Activated CD8-positive, alpha-beta memory T cell treated with anti-CD3 and anti-CD28 coated beads, Interleukin-2, amount 50 U/mL, for 4 hours (primary cell): ENCODE measurements at places on chromosomes 12 and 14.

- no peak for DNase-seq
Observed at GRCh38 chr14:27995691-27996090, 770.9 kb upstream of the FOXG1 start.

GRCh38 chr12:123681605-123682004, 10.7 kb downstream of the TCTN2 start:
- no peak for DNase-seq

DNA sequence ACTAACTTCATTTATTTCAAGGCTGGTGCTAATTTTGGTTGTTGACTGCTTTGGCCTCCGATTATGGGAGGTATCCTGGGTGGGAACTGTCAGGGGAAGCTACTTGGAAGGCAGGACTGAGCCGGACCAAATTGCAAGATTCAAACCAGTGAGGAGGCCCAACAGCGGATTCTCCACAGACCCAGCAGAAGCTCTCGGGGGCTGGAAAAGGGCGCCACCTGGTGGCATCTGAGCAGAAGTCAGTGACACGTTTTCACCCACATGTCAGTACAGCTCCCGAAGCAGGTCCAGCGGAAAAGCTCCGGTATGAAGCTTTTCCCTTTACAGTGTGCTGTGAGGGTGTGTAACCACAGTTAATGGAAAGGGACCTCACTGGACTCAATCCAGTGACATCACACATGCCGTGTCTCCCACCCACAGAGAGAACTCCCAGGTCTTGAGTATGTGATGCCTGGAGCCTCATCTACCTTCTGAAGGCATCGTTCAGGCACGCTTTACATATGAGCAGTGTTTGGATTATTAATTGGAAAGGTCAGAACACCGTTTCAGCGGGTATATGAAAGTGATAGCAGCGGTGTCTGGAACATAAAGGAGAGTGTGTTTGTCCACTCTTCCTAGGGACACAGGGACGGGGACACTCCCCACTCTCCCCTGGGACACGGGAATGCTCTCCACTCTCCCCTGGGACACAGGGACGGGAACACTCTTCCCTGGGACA, 3.6 kb upstream of the P2RX2 start:
- DNase-seq, result peak; percentile 82

DNA sequence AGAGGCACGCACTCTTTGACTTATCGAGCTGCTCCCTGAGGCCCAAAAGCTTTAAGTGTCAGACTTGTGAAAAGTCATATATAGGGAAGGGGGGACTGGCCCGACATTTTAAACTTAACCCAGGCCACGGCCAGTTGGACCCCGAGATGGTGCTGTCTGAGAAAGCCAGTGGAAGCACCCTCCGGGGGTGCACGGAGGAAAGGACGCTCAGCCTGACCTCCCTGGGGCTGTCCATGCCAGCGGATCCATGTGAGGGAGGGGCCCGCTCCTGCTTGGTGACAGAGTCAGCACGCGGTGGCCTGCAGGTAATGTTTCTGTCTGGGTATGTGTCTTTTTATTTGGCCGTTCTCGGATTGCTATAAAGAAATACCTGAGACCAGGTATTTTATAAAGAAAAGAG, 7.0 kb downstream of the ZNF839 start:
- no peak for DNase-seq

DNA sequence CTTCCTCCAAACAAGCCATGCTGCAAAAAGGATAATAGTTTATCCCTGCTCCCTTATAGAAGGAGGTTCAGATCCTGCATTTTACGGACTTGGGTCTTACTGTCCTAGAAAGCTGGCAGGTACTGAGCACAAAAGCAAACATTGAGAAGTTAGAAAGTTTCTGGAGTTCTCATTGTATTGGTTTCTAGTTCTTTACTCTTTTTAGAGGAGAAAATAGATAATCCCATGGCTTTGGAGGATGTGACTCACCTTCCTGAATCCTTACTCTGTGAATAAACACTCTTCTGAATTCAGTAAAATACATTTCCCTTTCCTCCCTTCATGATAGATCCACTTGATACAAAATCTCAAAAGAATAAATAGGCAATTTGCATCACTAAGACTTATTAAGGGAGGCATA, 188.9 kb downstream of the NPAS3 start:
- no peak for DNase-seq
